ENCODE measurements at places on chromosomes 3 and 15. TPM values are rescaled to one million over a fixed set of nuclear protein-coding genes. Genes with fewer than 3 reads are reported as not detected.

DNA sequence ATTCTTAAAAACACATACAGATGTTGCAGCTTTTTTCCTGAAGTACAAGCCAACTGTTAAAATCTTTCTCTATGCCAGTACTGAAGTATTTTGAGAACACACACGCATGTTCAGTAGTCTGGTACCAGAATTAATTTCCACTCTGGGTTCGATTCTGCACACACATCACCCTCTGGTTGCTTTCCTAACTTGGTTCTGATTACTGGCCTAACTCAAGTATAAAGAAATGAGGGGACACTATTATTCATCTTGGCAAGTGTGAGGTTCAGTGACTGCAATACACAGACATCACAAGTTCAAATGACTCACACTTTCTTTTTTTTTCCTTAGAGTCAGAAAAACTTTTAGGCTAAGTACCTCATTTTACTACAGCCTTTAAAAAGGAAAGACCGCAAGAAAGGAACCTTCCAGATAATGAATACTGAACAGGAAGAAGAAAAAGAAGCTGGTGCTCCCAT lies 37.4 kb upstream of the LDHAL6B start:
- H3K4me3 ChIP-seq = no peak overlapping the region
- H3K4me1 ChIP-seq = peaks cover 19% of the 10 kb centered on the region
- peaks cover 41% of the 10 kb centered on the region for H3K36me3 ChIP-seq

DNA sequence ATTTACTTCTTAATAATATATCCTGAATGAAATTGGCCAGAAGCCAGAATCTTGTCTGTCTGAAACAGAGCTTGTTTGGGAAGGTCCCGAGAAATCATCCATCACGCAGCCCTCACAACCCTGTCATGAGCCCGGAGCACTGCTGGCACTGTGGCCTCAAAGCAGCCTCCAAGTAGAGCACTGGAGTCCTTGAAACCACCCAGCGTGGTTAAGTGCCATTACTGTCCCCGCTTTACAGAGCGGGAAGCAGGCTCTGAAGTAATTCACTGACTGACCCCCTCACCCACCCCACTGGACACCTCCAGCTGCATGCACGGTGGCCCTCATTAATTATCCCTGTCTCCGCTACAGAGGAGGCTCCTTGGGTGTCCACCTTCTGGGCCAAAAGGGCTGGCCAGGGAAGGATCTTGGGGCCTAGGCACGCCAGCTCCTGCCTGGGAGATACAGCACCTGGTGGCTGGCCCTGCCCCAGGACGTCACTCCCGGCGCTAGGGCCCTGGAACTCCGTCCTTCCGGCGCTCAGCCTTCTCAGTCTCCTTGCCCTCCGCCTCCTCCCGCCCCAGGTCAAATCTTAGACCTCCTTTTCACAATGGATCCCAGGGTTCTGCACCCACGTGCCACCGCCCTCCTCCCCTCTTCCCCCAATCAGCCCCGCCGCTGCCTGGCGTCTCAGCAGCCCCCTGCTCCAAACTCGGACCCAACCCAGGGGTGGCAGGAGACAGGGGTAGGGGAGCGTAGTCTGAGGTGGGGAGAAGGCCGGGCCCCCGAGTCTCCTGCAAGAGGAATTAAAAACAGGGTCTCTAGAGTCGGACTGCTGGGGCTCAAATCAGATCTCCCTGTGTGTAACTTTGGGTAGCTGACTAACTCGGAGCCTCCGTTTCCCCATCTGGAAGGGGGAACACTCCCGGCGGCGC lies 1.1 kb downstream of the TKT start:
- H3K4me1 ChIP-seq = no peaks in the 10 kb centered on the region
- no peaks in the 10 kb centered on the region for H3K27me3 ChIP-seq
- H3K36me3 ChIP-seq = no peaks in the 10 kb centered on the region
- H3K4me3 ChIP-seq = peak overlapping the region; percentile 86

- DNase-seq = peak; percentile 96
- no peaks in the 10 kb centered on the region for H3K27me3 ChIP-seq
- H3K36me3 ChIP-seq = peaks cover 32% of the 10 kb centered on the region
- H3K27ac ChIP-seq = peak overlapping the region; percentile 97
Measured at GRCh38 chr3:141955175-141955574, 78.7 kb downstream of the ATP1B3 start.

- H3K27ac ChIP-seq = no peak overlapping the region
- no peaks in the 10 kb centered on the region for H3K36me3 ChIP-seq
- H3K4me1 ChIP-seq = peaks cover 5% of the 10 kb centered on the region
- DNase-seq = peak; percentile 25
Measured at GRCh38 chr3:95319921-95320494, 1257.1 kb downstream of the NSUN3 start.

DNA sequence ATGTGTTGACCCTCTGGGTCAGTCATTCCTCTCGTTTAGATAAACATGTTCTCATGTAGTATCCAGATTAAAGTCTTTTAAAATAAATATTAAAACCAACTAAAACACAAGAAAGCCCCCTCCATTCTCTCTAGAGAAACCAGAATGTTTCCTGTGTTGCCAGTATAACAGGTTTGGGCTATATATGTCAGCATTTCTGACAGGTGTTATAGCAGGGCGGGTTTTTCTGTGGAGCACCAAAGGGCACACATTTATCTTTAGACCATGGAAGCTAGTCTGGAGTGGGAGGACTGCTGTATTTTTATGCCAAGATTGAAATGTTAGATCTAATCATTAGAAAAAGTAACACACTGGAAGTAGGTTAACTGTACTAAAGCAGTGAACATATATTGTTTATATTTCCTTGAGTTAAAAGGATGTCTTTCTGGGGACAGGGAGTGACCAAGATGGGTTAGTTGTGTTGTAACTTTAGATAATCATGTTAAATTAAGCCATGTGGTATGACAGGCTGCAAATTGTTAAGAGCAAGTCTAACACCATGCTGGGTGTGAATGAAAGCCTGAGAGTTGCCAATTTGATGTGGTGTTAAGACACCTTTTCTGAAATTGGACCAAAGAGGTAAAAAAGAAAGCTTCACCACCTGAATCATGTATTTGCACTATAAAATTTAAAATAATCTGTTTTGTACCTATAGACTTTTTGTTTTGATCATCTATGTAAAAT lies 15.6 kb downstream of the KCTD6 start:
- no peak for DNase-seq
- no peak overlapping the region for H3K27ac ChIP-seq
- H3K36me3 ChIP-seq = no peaks in the 10 kb centered on the region
- H3K4me3 ChIP-seq = no peak overlapping the region
- H3K27me3 ChIP-seq = no peaks in the 10 kb centered on the region

GRCh38 chr3:10977892-10978510 lies 14.5 kb upstream of the SLC6A1 start:
- peaks cover 3% of the 10 kb centered on the region for H3K27me3 ChIP-seq
- no peaks in the 10 kb centered on the region for H3K36me3 ChIP-seq
- DNase-seq = no peak
- H3K4me3 ChIP-seq = no peak overlapping the region
- no peaks in the 10 kb centered on the region for H3K4me1 ChIP-seq

DNA sequence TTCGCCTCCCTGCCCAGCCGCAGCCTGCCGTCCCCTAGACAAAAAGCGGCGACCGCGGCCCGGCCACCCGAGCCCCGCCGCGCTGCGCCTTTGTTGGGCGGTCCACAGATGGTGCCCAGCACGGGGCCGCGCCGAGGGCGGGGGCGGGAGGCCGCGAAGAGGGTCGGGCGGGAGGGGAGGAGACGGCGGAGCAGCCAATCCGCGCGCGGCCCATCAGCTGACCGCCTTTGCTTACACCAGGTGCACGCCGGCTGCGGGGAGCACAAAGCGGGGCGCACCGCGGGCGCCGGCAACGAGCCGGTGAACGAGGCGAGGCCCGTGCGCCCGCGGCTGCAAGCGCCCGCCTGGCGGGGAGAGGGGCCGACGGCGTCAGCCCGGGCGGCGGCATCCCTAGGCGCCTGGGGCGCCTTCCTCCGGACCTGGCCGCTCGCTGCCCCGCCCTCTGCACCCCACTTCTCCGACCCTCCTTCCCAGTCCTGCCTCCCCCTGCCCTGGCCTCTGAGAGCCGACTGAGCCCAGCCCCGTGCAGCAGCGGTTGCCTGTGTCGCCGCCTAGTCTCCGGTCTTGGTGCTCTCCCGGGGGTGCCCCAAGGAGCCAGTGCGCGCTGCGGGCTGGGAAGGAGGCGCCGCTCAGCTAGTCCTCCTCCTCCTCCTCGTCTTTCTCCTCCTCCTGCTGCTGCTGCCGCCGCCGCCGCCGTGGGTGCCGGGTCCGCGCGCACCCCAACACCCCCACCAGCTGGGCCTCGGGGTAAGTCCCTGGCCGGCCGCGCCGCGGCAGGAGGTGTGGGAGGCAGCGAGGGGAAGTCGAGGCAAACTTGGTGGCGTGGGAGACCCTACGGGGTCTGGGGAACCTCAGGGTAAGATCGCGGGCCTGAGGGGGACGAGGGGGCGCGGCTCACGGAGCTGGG lies at the start of gene LRRN1:
Gene LRRN1, plus strand, starts transcription at position 259 of the 907 bp plus-strand sequence. CDS start 45,211 bp downstream, outside the sequence.
- peak; percentile 77 for DNase-seq
- peak within 1 kb of the TSS; percentile 54 for H3K27ac ChIP-seq
- no peaks in the 10 kb centered on the region for H3K36me3 ChIP-seq
- H3K27me3 ChIP-seq = no peaks in the 10 kb centered on the region
- peak within 1 kb of the TSS; percentile 73 for H3K4me3 ChIP-seq

DNA sequence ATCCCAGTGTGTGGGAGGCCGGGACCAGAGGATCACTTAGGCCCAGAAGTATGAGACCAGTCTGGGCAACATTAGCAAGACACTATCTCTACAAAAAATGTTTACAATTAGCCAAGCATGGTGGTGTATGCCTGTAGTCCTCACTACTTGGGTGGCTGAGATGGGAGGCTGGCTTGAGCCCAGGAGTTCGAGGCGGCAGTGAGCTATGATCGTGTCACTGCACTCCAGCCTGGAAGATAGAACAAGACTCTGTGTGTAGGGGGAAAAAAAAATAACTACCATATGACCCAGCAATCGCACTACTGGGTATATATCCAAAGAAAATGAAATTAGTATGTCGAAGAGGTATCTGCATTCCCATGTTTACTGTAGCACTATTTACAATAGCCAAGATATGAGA lies 22.6 kb downstream of the RYK start:
- no peaks in the 10 kb centered on the region for H3K27me3 ChIP-seq
- H3K4me1 ChIP-seq = peaks cover 16% of the 10 kb centered on the region
- DNase-seq = no peak
- no peak overlapping the region for H3K27ac ChIP-seq

DNA sequence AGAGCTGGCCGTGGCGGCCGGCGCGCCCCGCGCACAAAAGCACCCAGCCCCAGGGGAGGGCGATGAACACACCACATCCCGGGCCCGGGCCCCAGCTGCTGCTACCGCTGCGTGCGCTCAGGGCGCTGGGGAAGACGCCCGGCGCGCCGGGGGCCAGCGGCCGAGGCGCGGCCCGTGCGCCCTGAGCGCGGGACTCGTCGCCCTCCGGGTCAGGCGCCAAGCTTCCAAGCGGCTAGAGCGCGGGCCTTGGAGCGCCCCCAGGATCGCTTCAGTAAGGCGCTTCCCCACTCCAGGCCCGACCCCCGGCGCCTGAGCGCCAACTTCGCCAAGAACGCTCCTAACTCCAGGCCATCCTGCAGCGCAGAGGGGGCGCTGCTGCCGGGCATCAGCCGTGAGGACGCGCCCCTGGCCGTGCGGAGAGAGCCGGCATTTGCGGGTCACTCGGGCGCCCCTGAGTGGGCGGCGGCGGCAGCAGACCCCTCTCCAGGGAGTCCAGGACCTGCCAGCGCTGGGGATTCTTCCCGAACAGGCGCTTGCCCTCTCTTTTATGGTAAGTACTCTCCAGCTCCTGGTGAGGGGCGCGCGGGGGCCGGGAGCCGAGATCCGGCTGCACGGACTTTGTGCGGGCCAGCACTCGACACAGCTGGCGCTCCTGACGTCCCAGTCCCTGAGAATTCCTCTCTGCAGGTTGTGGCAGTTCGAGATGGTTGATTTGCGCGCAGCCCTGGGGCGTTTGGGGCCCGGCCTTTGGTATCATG lies 475 bp downstream of the SPSB4 start:
- H3K4me3 ChIP-seq = peak overlapping the region; percentile 90
- H3K36me3 ChIP-seq = peaks cover 9% of the 10 kb centered on the region
- H3K27me3 ChIP-seq = no peaks in the 10 kb centered on the region
- H3K4me1 ChIP-seq = peaks cover 26% of the 10 kb centered on the region

DNA sequence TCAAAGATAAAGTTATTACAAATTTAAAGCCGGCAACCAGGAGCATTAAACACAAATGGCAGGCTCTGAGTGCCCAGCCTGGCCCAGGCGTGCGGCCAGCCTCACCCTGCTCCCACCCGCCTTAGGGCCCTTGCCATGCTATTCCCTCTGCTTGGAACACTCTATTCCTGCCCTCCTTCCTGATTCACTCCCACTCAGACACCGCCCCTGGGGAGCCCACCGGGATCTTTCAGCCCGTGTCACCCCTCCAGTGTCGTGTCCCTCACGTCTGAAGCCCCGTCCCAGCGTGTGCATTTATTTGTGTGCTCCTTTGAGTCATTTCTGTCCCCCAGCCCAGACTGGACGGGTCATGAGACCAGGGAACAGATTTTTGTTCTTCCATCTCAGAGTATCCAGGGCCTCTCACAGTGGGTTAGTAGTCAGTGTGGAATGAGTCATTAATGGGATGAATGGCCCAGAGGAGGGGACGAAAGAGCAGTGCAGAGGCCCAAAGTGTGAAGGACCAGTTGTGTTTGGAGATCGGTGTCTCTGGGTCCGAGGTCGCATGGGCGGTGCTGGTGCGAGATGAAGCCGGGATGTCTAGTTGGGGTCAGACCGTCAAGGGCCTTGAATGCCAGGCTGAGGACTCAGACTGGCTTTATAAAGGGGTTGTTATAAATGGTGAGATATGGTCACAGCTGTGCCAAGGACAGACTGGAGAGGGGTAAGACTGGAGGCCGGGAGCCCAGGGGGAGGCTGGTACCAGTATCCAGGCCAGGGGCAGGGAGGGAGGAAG lies 58.9 kb upstream of the SLC6A6 start:
- H3K27me3 ChIP-seq = no peaks in the 10 kb centered on the region
- H3K36me3 ChIP-seq = no peaks in the 10 kb centered on the region
- no peak overlapping the region for H3K4me3 ChIP-seq
- DNase-seq = no peak

GRCh38 chr3:122030381-122031122 lies 8.5 kb upstream of the ILDR1 start:
- H3K27me3 ChIP-seq = no peaks in the 10 kb centered on the region
- no peak overlapping the region for H3K27ac ChIP-seq
- H3K4me1 ChIP-seq = no peaks in the 10 kb centered on the region

DNA sequence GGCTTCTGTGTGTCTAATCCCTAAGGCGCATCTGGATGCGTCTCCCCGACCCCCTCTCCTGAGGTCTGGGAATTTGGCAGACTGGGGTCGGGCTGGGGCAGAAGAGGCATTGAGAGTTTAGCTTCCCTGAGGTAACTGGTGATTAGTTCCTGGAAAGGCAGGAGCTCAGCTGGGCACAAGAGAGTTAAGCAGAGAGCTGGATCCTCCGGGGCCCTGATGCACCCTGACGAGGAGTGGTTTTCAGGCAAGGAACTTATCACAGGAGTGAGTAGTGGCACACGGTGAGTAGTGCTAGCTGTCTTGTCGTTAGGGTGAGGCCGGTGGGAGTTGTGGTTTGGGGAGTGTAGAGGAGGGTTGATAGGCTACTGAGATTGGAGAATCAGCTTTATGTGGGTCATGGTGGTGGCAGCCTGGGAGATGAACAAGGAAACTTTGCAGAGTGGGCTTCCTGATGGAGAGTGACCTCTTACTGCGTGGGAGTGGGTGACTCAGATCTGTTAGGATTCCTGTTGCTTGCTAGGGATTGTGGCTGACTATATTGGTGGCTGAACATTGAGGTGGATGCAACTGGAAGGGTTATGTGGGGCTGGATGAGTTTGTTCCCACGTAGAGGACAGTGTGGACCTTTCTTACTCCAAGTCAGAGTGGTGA lies 897 bp downstream of the RAD54L2 start:
- no peaks in the 10 kb centered on the region for H3K36me3 ChIP-seq
- H3K4me1 ChIP-seq = peaks cover 9% of the 10 kb centered on the region
- H3K27ac ChIP-seq = peak overlapping the region; percentile 53
- no peaks in the 10 kb centered on the region for H3K27me3 ChIP-seq
- DNase-seq = peak; percentile 35
- peak overlapping the region; percentile 92 for H3K4me3 ChIP-seq

Gene IL17RE
- total RNA-seq = 0.12 TPM

Gene C3orf70
- total RNA-seq = 11.7 TPM

Gene CPA3
- not detected for total RNA-seq

Gene IL17RD
- 38.4 TPM for total RNA-seq

Gene SAMD7
- not detected for total RNA-seq
